T-cell (primary cell): ENCODE measurements at places on chromosomes 4 and X.
A peak's percentile ranks its signal among the peaks of the same experiment; 100 is the strongest.

GRCh38 chrX:25175743-25176142, 160.0 kb upstream of the ARX start:
- DNase-seq = no peak

DNA sequence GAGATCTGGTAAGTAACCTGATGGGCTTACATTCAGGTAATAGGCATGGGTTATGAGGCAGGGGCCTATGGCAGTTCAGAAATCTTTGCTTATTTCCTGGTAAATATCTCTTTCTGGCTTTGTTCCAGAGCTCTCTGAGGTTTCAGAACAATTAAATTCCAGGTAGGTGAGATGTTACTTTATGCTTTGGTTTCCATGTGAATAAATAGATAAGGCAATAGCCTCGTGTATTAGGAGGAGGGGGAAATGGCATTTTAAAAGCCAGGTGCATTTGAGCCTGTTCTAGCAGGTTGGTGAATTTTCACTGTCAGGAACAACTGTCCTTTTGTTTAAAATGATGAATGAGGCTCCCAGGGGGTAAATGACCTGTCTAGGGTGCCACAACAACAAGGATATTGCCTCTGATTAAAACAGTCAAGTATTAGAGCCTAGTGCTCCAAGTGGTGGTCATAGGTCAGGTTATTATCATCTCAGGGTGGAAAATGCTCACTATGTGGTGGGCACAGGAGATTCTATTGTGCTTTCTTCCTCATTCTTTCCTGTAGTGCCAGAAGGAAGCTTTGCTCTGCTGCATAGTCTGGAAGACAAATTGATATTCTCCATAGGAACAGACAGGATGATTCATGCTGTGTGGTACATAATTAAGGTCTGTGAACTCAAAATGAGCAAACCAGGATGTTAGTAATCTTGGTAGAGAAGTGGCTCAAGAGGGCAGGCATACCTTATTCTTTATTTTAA, 296.2 kb downstream of the INPP4B start:
- no peak for DNase-seq

DNA sequence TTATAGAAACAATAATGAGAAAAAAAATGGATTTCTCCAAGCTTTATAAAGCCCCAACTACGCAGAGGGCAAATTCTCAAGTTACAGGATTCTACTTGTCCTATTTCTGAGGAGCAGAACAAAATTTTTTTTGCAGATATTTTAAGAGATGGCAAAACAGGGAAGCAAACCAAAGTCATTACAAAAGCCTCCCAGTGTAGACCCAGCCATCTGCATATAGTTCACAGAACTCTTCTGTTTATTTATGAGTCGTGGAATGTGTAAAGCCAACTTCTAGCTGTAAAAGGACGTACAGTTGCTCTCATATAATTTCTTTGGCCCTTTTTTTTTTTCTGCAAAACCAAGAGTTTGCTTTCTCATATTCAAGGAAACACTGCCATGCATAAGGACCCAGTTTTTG, 120.4 kb downstream of the PCDH7 start:
- no peak for DNase-seq

DNA sequence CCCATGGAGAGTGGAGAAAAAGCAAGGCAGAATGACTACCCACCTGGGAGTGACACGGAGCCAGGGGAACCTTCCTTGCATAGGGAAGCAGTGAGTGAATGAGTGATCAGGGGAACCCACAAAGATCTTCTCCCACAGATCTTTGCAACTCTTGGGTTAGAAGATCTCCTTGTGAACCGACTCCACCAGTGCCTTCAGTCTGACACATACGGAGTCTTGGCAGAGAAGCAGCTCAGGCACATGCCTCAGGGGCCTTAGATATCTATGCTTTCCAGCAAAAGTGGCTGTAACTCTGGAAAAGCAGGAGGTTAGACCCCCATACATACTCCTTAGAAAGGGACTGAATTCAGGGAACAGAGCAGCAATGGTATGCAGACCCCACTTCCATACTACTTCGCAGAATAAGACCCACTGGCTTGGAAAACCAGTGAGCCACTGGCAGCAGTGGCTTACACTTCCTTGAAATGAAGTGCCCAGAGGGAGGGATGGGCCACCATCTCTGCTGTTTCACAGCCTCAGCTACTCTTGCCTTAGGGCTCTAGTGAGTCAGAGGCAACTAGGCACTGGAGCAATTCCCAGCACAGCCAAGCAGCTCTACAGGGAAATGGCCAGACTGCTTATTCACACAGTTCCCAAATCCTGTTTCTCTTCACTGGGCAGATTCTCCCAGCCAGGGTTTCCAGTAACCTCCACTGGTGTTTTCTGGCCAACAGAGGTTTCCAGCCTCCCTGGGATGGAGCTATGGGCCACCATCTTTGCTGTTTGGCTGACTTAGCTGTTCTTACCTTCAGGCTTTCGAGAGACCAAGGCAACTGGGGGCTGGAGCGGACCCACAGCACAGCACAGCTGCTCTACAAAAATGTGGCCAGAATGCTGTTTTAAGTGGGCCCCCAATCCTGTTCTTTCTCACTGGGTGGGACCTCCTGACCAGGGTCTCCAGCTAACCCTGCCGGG, 82.8 kb upstream of the TCEAL2 start:
- DNase-seq = no peak

GRCh38 chr4:156673483-156673882, 298.1 kb downstream of the PDGFC start:
- no peak for DNase-seq

DNA sequence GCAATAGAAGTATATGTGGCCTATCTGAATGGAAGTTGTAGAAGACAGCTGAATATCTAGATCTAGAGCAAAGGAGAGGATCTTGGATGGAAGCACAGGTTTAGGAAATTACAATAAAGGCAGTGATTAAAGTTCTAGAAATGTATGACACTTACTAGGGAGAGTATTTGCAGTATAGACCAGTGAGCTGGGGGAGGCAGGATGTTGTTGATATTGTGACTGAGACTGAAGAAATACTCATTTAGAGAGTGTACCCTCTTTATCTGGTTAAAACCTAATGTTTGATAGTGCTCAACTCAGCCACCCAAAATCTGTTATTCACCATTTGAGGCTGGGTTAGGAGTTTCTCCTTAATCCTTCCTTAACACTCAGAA, 439.5 kb downstream of the GRXCR1 start:
- no peak for DNase-seq

- DNase-seq = no peak
These were observed 15.2 kb downstream of the SH3D19 start for GRCh38 chr4:151310124-151310728.

DNA sequence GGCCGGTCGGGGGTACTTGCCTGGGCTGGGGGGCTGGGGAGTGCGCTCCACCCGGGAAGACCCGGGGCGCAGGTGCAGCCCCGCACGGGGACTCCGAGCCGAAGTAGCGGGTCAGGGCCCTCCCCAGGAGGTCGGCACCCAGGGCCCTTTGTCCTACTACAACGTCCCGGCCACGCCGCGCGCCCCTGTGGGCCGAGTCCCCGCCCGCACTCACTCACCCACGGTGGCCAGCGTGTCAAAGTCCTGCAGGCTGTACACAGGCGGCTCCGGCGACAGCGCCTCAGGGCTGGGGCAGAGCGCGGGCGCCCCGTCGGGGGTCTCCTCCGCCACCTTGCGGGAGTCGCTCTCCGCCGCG, 602 bp downstream of the PRKX start:
- no peak for DNase-seq

GRCh38 chr4:1330761-1331590, 16.0 kb upstream of the UVSSA start:
- peak; percentile 75 for DNase-seq

DNA sequence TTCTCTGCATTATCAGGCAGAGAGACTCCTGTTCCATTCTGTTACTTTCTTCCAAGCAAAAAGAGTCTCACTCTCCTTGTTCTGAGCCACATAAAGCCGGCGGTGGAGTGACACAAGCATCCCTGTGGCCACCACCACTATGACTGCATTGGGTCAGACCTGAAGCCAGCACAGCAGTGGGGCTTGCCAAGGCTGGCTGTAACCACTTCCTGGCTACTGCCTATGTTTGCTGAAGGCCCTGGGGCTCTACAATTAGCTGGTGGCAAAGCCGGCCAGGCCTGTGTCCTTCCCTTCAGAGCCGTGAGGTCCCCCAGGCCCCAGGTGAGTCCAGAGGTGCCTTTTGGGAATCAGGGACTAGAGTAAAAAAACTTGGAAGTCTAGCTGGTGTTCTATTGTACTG, 31.8 kb downstream of the PLAC8 start:
- no peak for DNase-seq

DNA sequence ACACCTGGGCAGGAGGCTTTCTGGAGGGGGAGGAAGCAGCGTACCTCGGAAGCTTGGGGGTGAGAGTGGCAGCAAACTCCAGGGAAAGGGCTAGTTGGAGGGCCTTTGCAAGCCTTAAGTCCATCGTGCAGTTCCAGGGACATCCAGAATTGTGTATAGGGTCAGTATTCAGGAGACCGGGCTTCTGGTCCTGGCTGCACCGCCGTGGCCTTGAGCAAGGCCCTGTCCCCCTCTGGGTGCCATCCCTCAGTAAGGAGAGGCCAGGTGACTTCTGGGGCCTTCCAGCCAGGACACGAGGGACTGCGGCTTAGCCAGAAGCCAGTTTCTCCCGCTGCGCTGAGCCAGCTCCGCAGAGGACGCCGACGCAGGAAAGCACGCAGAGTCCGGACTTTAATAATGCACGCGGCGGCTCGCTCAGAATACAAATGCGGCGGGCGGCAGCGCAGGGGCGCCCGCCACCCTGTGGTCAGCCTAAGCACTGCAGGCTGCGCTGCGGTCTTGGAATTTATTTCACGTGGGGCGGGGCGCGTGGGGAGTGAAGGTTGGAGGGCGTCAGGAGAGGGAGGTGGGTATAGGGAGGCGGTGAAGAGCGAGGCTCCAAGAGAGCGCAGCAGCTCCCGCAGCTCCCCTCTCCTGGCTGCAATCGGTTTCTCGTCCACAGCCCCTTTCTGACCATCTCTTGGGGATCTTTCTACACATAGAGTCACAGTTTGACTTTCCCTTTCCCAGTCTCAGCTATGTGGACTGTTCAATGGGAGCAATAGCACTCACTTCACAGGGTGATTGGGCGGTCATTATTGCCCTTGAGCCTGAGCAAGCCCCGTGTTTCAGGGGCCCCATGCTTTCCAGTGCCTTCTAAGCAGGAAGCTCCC, 94.1 kb upstream of the GPR50 start:
- DNase-seq = peak; percentile 38

GRCh38 chr4:168710353-168710946, 213.6 kb downstream of the PALLD start:
- no peak for DNase-seq

- DNase-seq = no peak
These were observed 1.5 kb downstream of the AFP start for GRCh38 chr4:73437558-73437956.

DNA sequence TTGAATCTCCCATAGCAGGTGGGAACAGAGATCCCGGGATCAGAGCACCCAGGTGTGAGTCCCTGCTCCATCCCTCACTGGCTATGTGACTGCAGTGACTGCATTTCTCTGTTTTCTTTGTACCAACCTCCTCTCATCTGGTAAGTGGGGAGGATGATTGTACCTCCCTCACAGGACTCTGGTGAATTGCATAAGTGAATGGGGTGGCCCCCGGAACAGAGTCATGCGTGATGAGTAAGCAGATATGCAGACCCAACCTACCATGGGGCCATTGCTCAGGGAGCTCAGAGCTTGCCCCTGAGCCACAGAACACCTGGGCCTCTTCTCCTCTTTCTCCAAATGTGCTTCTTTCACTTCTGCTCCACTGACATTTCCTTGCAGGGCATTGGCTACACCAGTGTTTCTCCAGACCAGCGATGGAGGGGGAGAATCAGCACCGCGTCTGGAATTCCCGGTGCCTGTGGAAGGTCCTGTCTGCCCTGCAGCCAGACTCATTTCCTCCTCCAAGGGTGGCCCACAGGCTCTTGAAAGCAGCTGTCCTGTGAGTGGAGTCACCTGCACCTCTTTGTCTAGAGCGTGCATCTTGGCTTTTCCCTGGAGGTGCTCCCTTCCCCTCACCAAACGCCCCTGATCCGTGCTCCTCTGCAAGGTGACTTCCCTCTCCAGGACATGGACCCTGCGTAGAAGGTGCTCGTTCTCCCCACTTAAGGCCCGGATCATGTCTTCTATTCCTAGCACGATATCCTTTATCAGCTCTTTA, 30.0 kb downstream of the C4orf50 start:
- no peak for DNase-seq

GRCh38 chr4:173440888-173441287, 42.0 kb upstream of the SCRG1 start:
- no peak for DNase-seq

- DNase-seq = no peak
These were observed 33.5 kb downstream of the PWWP3B start for GRCh38 chrX:106201502-106202178.

DNA sequence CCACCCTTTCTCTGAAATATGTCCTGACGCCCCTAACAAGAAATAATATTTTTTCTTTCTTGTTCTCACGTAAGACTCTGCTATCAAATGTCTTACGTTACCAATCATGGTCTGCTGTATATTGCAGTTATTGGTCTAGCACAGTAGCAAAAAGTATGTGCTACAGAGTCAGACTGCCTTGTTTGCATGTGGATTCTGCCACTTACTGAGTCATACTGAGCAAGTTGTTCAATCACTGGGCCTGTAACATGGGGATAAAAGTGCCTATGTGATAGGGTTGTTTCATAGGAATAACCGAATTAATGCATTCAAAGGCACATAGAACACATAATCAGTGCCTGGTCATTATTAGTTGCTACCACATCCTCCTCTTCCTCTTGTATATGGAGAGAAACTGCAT, 14.1 kb downstream of the RPGR start:
- DNase-seq = no peak

DNA sequence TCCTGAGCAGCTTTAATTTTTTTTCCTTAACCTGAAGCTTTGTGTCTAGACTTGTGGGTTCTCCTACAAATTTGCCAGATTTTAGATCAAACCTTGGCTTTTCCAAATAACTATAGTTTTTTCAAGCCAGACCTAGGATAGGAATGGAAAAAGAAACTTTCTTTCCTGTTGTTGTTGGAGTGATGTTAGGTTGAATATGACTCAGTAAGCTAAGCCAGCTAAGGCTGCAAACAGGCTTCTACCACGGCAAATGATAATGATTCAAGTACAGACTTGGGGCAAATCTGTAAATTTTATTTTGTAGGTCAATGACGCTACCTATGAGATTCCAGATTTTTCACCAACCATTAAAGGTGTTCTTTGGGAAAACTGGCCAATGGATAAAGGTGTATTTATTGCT, 45.6 kb downstream of the WDR19 start:
- no peak for DNase-seq

DNA sequence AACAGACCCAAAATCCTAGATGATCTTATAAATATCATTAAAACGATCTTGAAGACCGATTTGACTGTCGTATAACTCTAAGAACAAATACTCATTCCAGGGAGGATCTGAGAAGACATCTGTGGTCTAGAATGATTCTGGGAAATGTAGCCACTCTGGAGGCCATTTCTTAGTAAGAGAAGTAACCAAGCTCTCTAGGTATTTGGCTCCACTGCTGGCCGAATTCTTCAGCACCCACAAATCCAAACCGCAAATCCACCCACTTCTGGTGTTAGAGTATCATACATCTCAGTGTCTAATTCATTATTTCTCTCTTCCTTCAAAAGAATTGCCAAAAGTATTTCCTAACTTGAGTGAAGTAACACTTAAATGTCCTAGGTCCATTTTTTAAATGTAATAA, 23.9 kb downstream of the KLHL5 start:
- DNase-seq = no peak
